Cortex of kidney (tissue), 1 donor: ENCODE measurements at places on chromosomes 6 and 20.

DNA sequence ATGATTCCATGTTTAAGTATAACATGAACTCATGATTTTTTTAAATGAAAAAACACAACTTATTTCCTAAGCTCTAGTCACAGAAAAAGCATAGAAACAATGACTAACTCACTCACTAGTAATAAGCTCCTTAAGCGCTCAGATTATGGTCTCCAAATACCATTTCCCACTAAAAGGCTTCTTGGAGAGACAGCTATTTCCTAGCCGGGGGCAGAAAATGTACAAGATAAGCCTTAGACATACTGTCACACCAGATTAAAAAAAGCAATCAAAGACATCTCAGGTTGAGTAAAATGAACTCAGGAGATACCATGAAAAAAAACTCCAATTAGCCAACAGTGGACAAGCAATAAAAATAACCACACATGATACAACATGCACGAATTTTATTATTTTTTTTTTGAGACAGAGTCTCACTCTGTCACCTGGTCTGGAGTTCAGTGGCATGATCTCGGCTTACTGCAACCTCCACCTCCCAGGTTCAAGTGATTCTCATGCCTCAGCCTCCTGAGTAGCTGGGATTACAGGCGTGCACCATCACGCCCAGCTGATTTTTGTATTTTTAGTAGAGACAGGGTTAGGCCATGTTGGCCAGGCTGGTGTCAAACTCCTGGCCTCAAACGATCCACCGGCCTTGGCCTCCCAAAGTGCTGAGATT, 14.9 kb downstream of the SRPK1 start:
- no peak for DNase-seq

DNA sequence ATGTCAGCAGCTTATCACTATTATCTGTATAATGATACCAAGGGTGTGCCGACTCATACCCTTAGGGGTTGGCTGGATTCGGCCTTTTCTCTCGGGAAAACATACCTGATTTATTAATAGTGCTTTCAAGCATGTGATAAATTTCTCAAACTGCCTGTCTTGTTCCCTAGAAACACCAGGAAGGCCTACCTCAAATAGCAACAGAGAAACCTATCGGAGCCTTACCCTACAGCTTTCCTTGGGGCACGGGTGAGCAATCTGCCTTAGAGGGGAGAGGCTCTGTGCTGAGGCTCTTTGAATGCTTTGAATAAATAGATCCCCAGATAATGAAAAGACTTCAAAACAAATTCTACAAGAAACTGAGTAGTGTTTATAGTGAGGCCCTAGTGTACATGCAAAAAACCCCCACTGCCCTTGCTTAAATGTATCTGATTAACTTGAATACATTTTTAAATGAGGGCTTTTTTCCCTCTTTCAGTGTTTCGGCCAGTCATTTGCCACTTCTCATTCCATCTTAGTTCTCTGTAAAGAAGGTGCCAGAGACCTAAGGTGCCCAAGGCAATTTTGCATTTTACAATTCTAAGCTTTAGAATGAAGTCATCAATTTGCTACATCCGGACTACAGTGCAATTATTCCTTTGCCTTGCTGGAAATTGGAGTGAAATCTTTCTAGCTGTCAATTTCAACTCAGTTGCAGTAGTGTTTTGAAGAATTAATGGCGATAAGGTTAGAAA, 320.1 kb downstream of the ESR1 start:
- no peak for DNase-seq

- DNase-seq, result no peak
Measured at GRCh38 chr6:51570168-51570921, 517.1 kb downstream of the PKHD1 start.

GRCh38 chr6:111680015-111680712, 74.5 kb upstream of the TRAF3IP2 start:
- no peak for DNase-seq

- DNase-seq, result no peak
Measured at GRCh38 chr6:95767897-95768463, 190.6 kb downstream of the MANEA start.

GRCh38 chr6:3046295-3046694, 22.0 kb upstream of the RIPK1 start:
- DNase-seq, result no peak

DNA sequence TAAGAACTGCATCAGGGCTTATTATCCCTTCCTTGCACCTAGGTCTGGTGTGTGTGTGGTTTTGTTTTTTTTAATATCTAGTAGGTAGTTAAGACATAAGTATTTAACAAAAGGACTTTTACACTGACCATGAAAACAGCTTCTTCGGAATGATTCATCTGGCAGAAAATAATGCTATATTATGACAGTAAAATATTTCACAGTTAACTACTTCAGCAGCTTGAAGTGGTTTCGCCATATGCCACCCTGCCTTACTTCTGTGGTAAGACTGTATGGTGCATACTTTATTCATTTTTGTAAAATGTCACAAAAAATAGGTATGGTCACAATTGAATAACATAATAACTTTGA, 858 bp upstream of the PTPRK start:
- no peak for DNase-seq

DNA sequence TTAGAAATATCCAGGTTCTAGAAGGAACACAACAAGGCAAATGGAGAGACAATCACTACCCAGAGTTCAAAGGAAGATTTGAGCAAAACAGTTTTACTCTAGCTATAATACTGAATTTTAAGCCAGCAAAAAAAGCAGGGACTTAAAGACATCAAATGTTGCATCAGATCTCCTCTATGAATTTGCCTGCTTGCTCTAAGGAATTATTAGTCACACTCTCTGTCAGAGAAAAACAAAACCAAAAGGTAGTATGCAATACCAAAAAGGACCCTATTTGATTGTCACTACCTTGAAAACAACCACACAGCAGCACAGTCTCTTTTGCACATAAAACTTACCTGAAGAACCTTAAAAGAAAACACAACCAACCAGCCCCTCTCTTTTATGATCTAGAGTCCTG, 46.3 kb downstream of the BTBD9 start:
- no peak for DNase-seq

DNA sequence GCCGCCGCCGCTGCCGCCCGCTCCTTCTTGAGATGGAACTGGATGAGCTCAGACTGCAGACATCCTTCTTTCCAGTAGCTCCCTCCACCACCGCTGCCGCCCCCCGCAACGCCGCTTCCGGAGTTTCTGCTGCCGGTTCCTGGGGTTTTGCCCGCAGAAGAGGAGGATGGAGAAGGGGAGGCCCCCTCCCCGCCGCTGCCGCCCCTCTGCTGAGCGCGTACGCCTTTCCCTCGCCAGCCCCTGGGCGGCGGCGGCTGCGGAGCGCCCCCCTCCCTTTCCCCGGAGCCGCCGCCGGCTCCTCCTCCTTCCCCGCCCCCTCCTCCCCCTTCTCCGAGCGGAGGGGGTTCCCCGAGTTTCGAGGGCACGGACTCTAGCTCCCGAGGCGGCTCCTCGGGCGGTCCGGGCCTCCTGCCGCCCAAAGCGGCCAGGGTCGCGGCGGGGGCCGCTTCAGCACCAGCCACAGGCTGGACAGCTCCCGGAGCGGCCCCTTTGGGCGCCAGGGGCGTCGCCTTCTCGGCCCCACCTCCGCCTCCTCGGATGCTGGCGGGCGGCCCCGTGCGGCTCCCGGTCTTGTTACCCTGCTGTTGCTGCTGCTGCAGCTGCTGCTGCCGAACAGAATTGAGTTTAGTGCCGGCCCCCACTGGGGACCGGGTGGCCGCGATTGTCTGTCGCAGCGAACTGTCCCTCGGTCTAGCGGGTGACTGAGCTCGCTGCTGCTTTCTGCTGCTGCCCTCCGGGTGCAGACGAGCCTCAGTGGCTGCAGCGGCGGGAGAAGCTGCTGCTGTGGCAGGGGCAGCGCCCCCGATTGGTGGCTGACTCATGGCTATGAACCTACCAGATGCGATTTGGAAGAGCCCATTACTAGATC, 3.1 kb downstream of the MTCL3 start:
- DNase-seq, result no peak

DNA sequence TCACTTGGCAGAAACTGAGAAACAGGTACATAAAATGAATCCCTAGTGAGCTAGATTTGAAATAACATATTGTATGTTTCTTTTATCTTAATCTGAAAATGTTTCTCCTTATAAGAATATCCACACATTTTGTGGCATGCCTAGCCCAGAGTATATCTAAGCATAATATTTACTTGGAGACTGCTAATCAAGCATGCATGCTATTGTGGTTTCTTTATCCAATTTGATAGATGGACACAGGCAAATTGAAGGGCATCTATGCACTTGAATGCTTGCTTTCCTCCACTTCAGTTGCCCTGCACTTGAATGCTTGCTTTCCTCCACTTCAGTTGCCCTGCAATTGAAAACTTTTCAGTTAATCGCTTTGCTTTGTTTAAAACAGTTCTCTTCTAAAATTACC, 729.8 kb downstream of the TBC1D32 start:
- no peak for DNase-seq

DNA sequence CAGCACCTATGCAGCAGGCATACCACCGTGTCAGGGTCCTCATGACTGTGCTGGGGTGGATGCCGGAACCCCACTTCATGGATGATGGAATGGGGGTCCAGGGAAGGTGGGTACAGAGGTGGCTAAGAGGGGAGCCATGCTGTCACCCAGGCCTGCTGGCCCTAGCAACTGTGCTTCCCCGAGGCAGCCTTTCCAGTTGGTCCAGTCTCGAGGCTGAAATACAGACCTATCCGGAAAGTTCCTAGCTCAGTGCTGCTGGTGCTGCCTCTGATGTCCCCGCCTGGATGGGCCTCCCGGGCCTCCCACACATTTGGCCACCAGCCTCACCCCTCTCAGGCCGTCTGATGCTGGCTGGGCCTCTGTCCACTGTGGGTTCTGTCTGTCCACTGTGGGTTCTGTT, 17.4 kb downstream of the SIRPA start:
- DNase-seq, result no peak

- DNase-seq, result no peak
Measured at GRCh38 chr6:167103041-167103891, 19.6 kb upstream of the CCR6 start.

DNA sequence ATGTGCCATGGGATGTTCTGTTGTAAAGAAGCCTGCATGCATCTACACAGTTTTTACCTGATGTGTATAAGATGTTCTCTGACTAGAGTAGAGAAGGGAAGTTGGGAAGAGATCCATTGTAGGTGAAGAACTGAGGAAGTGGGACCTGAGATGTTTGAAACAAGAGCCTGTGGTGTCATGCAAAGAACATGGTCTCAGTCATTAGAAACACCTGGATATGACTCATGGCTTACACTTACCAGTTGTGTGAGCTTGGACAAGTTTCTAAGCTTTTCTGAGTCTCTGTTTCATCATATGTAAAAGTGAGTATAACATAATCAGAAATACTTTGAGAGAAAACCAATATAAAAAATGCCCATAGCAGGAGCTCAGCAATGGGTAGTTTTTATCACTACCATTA, 51.9 kb upstream of the SEC63 start:
- DNase-seq, result no peak

DNA sequence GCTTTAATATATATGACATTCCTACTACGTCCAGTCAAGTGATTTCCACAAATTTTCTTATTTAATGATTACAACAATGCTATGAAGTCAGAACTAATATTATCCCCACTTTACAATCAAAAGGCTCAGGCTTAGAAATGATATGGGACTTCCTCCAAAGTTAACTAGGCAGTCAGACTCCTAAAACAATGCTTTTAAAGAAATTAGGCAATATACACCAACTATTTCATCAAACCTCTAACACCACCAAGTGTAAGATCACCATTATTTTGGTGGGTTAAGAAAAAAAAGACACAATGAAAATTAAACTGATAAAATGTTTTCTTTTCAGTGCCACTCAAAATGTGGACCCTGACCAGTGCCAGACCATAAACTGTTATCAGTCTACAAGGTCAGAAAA, 256.1 kb upstream of the RUNX2 start:
- no peak for DNase-seq

DNA sequence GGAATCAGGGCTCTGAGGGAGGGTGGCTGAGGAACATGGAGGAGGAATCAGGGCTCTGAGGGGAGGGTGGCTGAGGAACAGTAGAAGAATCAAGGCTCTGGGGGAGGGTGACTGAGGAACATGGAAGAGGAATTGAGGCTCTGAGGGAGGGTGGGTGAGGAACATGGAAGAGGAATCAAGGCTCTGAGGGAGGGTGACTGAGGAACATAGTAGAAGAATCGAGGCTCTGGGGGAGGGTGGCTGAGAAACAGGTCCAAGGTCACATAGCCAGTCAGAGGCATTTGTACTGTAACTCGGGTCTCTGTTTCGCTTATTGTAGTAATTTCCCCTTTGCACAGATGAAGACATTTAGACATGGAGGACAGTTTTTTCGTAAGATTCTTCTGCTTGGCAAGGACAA, 164.8 kb downstream of the SOBP start:
- DNase-seq, result no peak

- no peak for DNase-seq
Measured at GRCh38 chr6:163311830-163312229, 102.7 kb upstream of the QKI start.

GRCh38 chr20:3854462-3854871, 7.8 kb downstream of the MAVS start:
- DNase-seq, result no peak

DNA sequence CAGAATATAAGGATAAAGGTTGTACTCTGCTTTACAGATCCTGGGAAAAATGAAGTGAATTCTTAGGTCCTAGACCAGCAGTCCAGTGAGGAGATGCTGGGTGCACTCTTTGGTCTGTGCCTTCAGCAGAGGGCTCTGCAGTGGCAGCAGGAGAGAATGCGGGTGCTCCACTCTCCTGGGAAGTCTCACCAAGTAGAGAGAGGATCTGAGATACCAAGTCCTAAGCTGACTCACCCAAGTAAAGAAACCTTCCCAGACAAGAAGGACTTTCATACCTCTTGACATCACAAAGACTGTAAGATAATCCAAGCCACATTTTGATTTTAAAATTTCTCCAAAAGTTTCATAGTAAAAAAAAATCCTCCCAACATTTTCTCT, 116.9 kb upstream of the EMILIN3 start:
- no peak for DNase-seq

DNA sequence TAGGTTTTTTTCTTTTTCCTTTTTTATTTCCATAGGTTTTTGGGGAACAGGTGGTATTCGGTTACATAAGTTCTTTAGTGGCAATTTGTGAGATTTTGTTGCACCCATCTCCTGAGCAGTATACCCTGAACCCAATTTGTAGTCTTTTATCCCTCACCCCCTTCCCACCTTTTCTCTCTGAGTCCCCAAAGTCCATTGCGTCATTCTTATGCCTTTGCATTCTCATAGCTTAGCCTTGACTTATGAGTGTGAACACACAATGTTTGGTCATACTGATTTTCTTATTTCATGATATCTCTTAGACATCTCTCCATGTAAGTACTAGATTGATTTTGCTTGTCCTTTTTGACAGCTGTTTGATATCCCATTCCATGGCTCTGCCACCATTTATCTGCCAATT, 27.2 kb downstream of the TGM3 start:
- no peak for DNase-seq

- DNase-seq, result no peak
Measured at GRCh38 chr20:35661053-35661452, 3.6 kb downstream of the CPNE1 start.
